ENCODE measurements at places on chromosomes 12 and 14.

GRCh38 chr14:68380329-68380741, 412.5 kb downstream of the ZFP36L1 start:
- no peak for DNase-seq

GRCh38 chr14:106417224-106418049, 891.1 kb downstream of the TMEM121 start:
- no peak for DNase-seq

DNA sequence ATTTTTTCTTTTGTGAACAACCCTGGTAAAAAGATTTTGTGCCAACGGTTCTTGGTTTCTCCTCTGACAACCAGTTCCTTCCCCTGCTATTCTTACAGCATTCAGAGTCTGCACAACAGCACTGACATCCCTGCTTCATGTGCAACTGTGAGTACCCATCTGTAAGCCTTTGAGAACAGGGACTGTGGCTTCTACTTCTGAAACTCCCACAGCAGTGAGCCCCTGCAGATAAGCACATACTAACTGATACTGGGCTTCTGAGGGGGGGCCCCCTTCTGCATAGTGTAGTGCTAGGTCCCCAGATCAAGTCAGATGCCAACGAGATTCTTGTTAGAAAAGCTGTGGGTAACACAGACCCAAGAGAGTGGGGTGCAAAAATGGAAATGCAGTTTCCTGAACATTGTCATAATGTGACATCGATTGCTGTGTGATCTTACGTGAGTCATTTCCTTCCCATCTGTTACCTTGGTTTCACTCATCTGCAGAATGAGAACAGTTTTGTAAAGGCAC, 11.1 kb upstream of the NINJ2 start:
- DNase-seq: no peak

GRCh38 chr14:58430156-58430555, 2.6 kb downstream of the KIAA0586 start:
- no peak for DNase-seq

DNA sequence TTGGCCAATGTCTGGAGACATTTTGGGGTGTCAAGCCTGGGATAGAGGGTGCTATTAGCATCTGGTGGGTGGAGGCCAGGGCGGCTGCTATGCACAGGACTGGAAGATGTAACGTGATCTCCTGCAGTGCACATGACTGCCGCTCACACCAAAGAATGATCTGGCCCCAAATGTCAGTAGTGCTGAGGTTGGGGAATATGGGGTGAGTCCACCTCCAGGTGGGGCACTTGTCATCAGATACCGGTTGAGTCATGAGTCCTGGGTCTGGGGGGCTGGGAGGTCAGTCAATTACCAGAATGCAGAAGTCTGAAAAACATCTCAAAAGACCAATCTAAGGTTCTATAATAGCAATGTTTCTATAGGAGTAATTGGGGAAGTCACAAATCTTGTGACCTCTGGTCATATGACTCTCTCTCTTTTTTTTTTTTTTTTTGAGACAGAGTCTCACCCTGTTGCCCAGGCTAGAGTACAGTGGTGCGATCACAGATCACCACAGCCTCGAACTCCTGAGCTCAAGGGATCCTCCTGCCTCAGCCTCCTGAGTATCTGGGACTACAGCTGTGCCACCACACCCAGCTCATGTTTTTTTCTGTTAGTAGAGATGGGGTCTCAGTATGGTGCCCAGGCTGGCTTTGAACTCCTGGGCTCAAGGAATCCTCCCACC, 6.0 kb upstream of the SDSL start:
- DNase-seq: no peak

- DNase-seq: no peak
Observed at GRCh38 chr12:127519779-127520178, 747.2 kb upstream of the TMEM132C start.

DNA sequence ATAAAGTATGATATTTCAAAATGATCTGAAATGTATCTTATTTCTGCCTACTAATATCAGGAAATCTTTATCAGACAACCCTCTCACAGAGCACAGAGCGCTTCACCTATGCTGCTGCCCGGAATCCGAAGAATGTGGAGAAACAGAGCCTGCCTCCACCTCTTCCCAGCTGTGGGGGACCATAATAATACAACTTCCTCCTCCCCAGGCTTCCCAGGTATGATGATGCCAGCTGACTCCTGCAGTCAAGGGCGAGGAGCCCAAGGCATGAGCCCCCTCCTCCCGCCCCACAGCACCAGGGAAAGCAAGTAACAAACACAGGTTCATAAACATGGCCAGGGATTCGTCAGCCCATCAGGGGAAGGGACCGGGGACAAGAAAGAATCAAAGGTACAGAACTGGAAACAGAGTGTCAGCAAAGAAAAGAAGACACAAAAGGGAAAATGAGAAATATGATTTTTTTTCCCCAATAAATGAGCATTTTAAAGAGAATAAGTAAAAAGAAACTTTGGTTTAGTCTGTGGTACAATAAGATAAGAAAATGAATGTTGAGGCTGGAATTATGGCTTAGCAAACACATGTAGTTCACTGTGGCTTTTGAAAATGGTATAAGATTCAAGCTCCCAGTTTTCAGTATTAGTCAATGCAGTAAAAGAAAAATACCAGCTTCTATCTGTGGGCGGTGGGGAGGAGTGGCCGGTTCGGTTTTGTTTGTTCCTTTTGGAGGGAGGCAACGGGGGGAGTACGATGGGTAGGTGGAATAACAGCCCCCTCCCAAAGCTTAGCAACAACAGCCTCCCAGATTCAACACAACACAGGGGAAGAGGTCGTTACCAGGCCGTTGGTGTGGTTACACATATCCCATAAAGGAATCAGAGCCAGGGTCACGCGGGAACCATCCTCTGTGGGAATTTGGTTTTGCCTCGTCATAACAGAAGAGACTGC, 68.3 kb downstream of the SETD3 start:
- DNase-seq: no peak

GRCh38 chr14:71362920-71363584, 455.8 kb downstream of the PCNX1 start:
- DNase-seq: no peak

DNA sequence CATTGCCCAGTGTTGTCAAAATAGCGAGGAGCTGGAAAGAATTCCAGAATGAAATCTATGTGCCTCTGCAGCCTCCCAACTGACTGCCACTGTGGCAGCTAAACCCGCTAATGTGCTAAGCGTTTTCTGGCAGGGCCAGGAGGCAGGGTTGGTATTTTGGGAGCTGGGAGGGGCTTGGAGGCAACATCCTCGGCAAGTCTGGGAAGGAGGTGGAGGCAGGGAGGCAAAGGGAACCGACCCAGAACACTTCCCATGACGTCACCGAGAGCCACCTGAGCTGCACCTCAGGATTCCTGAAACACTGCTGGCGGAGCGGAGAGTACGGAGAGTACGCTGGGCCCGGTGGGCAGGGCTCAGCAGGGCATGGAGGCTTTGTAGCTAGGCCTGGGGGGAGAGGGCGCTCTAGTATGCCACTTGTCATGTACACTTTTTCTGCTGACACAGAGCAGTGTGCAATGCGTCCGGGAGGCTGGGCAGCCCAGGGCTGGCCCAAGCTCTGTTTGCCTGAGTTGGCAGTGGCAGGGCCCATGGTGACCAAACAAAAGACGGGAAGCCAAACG, 81.5 kb downstream of the DPF3 start:
- DNase-seq: no peak

- DNase-seq: no peak
Observed at GRCh38 chr12:11596141-11596540, 53.3 kb upstream of the ETV6 start.

GRCh38 chr12:123713823-123714585, 1.9 kb downstream of the ATP6V0A2 start:
- no peak for DNase-seq

DNA sequence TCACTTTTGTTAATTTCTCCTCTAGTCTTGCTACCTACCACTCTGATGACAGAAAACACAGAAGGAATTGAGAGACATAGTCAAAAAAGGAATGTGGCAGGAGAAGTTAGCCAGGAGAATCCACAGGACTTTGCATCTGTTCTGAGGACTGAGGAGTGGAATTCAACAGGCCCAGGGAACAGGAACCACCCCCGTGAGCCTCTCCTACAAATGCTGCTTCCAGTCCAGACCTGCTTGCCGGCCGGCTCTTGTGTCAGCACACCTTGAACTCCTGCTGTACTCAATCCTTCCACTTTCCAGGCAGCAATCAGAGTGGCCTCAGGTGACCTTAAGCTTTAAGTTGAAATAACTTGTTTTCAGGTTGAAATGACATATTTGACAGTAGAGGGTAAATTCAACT, 903.1 kb downstream of the BCL11B start:
- DNase-seq: no peak

DNA sequence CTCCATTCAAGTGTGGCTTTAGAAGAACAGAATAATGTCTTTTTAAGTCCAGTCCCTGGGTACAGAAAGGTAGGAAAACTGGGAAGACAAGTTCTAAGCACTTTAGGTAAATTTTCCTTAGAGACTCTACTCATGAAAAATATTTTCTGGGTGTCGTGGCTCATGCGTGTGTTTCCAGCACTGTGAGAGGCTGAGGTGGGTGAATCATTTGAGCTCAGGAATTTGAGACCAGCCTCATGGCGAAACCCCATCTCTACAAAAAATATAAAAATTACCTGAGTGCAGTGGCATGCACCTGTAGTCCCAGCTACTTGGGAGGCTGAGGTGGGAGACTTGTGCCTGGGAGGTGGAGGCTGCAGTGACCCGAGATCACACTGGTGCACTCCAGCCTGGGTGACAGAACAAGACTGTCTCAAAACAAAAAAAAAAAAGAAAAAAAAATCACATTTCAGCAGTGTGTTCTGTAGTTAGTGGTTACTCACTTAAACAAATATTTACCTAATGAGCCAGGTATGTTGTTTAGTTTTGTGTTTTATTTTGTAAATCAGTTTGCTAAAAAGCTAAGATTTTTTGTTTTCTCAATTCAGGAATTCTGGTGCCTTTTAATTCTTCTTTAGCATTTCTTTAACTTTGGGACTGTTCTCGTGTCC, 52.3 kb upstream of the RD3L start:
- no peak for DNase-seq

DNA sequence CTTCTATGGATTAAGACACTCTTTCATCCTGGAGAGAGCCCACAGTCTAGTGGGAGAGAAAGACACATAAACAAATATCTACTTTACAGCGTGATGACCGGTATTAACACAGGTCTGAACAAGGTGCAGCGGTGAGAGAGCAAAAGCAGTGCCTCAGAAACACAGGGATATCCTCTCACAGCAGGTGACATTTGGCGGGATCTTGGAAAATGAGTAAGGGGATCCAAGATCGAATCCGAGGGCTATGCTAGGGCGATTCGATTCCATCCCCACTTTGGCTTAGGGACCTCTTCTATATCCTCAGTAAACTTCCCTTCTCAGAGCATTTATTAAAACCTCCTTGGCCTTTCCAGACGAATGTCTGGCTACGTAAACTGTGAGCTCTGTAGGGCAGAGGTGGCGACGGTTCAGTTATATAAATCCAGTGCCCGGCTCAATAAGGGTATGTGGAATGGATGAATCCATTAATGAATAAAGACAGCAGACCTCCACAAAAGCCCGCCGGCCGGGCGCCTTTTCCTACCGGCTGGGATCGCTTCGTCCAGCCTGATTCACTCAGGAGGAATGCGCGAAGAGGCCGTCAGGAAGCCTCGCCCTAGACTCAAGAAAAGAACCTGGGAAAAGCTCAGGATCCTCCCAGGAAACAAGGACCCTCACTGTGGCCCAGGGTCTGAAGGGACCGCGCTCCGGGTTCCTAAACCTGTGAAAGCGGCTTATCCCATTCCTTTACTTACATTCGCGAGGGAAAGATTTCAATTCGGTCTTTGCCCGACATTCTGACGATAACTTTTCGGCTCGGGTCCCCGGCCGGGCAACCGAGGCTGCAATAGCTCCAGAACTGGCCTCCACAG, 455 bp downstream of the ATP6V1D start:
- no peak for DNase-seq

DNA sequence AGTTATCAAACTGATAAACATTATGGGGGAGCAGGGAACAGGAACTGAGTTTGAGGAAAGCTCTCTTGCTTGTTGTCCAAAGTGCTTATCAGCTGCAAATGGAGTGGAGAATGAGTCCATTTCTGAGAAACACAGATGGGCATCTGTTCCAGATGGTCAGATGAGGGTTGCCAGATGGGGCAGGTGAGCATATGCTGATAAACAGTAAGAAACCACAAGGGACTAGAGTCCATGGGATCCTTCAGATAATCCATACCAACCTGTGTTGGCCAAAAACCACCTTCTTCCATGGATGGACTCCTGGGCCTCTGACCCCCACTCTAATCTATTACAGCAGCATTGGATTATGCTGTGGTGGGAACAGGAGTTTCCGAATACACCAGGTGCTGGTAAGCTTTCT, 38.3 kb downstream of the GNS start:
- no peak for DNase-seq

DNA sequence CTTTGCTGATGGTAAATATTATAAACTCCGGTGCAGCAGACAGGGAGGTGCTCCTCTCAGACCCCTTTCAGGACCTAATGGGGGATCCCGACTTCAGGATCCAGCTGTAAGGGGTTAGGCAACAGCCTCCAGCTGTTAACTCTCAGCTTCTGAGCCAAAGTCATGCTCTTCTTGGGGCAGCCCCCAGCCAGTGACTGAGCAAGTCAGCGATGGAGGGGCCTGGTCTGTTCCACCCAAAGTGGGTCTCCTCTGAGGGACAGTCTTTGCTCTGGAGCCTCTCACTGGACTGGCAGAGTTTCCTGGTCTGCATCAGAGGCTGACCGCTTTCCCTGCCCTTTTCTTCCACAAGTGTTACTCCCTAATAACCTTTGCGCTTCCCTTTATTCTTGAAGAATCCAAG, 184.2 kb upstream of the DIO3 start:
- DNase-seq: no peak

- DNase-seq: peak; percentile 6
Observed at GRCh38 chr12:83082690-83083276, 396.1 kb downstream of the TMTC2 start.

DNA sequence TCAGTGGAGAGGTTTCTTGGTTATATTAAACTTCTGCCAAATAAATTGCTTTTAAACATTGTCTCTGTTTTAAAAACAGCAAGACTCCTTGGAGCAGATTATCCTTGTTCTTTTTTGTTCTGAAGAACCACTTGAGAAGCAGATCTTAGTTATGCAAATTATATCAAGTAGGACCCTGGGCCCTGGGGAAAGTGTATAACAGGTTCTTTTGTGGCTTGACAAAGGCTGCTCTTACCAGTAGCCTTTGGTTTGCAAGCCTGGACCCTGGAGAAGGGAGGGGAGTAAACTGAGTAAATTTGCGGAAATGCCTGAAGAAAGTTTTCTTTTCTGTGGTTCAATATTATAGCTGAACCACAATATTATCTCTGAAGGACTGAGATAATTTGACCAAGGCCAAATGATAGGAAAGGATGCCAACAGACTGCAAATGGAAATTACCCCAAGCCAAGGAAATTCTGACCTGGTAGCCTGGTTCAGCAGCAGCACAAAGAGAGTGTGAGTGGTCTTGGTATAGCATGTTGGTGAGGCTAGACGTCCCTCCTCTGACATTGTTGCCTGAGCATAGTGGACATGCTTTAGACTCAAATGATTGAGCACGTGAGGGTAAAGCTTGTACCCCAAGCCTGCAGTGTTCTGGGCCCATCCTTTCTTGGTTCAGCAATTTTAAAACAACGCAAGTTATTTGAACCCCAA, 30.4 kb upstream of the SIX1 start:
- no peak for DNase-seq

DNA sequence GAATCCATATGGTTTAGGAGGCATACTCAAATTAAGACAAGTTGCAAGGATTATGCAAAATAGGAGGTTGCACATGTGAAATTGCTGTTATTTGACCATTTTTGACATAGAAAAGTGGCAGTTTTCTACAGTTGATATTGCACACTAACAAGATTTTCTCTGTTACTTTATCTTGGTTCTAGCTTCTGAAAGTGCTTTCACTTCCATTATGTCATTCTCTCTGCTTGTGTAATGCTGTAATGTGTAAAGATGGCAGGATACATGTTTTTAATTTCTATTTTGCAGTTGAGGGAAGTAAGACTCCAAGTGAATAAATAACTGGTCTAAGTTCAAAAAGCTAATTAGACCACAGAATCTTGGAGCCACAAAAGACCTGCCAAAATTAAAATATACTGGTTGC, 60.6 kb downstream of the MYRFL start:
- no peak for DNase-seq
